Effector CD4-positive, alpha-beta T cell (primary cell): ENCODE measurements at places on chromosomes 3 and 15.

DNA sequence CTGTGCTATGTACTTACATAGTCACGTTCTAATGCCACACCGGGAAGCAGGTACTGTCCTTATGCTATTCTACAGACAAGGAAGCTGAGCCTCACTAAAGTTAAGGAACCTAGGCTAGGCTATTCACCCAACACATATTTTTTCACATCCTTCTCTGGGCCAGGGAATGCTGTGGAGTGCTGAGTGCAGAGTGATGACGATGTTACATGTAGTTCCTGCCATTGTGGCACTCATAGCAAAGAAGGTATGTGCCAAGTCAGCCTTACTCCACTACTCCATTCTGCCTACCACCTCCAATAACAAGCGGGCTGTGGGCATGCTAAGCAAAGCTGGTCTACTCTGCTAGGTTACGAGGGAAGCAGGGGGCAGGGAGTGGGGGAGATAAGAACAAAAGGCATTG lies 69.8 kb upstream of the SLC25A26 start:
- no peak for DNase-seq

DNA sequence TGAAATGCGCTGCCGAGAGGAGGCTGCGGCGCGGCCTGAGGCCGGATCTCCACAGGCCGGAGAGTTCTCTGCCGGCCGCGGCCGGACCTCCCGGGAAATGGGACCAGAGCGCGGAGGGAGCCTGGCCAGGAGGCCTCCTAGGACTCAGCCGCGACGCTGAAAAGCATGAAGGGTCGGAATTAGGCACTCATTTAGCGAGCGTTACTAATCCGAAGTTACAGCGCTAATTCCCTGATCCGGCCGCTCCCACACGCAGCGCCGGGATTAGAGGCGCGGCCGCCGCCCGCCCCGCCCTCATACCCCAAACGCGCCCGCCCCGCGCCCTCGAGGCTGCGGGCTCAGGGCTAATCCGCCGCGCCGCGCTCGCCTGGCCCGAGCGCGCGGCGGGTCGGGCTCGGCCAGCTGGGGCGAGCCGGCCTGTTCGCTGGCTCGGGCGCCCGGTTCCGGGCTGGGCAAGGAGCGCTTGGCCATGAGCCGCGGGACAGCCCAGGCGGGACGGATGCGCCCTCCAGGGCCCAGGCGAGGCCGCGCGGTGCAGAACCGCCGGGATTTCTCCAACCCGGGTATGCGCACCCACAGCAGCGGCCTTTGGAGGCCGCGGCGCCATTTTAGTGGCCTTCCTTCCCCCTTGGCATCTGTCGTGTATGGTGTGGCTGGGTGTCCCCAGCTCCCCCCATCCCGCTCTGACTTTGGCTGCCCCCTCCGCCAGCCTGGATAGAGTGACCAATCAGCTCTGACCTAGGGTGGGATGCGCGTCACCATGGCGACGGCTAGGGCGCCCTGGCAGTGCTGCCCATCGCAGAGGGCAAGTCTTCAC lies 36.8 kb upstream of the POLG start:
- no peak for DNase-seq

- DNase-seq: no peak
These were observed 86.3 kb downstream of the LMLN start for GRCh38 chr3:198046120-198046857.

DNA sequence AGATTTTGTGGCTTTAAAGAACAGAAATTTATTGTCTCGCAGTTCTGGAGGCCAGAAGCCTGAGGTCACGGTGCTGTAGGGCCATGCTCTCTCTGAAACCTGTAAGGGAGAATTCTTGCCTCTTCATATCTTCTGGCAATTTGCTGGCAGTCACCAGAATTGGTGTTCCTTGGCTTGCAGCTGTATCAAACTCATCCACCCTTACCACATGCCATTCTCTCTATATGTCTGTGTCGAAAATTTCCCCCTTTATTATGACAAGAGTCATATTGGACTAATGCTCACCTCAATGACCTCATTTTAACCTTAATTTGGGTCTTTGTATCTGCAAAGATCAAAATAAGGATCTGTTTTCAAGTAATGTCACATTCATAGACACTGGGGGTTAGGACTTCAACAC lies 266.7 kb downstream of the IL20RB start:
- DNase-seq: no peak

DNA sequence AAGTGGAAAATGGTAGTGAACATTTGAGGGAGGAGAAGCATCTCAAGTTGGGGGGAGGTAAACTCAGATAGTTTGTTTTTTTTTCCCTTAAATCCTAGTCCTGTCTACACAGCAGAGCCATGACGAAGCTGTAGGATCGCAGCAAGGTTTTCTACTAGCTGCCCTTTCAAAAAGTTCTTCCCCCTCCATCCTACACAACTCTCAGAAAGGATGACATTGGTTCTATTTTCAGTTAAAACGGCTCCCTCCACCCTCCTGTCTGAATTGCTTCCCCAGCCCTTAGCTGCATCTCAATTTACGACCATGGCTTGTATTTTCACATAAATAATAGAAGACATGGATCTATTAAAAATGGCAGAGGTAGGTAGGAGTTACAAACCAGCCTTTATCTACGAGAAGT lies 2.2 kb downstream of the HOMER2 start:
- DNase-seq: no peak

- DNase-seq: no peak
These were observed 9.3 kb downstream of the FAH start for GRCh38 chr15:80162059-80162554.

DNA sequence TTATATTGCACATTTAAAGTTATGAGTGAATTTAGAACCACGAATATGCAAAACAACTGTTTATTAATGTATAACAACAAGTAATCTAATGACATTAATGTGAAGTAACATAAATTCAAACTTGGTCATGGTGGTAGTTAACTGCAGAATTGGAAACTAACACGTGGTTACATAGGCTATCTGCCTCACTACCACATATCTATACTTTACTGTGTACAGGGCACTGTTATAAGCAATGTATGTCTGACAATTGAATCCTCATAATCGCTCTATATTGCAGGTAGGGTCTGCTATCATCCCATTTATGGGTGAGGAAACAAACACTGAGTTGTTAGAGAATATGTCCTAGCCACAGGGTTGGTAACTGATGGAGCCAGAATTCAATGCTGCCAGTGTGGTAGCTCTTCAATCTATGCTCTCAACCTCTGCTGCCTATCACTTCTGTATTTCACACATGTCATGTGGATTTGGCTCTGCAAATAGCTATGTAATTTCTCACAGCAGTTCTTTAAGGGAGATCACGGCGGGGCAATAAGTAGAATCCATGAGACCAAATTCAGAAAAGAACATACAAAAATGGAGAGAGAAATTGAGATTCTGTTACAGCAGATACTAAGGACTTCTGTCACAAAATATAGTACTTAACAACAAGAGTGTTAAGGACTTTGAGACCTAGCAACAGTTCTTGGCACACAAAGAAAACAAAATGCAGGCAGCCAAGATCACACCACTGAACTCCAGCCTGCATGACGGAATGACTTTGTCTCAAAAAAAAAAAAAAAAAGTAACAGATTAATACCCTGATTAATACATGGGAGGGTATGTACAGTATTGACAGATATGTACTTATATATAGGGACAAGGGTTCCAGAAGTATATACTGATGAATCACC lies 100.0 kb upstream of the CSPG5 start:
- no peak for DNase-seq

GRCh38 chr3:156952011-156952410 lies 125.9 kb downstream of the LEKR1 start:
- no peak for DNase-seq

DNA sequence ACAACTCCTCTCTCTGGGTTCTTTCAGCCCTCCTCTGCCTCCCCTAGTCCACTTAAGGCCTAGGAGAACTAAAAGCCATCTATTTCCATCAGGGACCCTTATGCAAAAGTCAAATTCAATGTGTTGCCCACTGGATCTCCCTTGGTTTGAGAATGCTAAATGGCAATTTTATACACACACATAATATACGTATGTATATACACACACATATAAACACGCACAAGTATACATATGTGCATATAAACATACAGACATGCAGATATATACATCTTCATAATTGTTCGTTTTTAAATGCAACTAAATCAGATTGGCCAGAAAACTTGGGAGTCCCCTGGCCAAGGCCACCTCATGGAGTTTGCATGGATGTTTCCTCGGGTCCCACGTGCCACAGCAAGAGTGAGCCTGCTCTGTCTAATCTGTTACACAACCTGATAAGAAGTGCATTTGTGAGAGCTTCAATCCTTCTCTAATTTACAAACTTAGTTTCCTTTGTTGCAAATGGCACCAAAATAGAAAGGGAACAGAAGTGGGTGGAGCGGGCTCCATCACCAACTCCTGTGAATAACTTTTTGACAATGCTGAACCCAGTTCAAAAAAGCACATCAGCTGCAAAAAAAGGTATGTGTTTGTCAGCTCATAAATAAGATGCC lies 84.2 kb downstream of the FOXP1 start:
- DNase-seq: no peak

DNA sequence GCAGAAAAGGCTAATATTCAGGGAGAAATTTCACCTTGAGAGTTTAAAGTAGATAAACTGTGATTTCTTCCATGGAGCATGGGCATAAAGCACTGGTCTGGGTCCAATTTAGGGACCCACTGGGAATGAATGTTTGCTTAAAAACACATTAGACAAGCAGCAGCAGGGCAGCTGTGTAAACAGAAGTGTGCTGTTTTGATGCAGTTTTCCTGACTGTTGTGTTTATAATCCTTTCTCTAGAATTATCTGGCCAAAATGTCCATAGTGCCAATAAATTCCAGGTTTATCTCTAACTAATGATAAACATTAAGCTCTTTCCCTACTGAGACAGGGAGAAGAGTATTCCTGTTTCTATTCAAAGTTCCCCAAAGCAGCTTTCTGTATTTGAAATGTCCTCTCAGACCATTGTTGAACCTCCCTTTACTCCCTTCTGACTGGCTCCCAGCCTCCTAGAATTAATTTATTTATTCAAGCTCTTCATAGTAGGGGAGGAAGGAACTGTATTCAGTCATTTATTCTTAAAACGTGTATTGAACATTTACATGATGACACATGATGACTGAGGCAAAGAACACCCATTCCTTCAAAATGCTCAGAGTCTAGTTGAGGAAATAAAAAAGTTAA lies 7.0 kb upstream of the TM4SF18 start:
- DNase-seq: no peak

DNA sequence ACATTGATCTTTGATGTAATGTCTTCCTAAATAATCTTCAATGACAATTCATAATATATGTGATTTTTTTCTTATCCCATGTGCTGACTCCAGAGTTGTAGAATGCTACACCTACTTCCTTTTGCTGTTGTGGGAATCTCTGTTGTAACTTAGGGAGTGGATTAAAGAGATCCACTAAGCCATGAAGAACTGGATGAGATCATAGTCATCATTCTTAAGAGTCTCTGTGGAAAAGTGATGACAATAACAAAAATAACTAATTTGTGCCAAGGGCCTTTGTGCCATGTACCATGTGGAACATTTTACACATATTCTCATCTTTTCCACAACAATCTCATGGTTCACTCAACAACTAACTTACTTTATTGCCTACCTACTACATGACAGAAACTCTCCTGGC lies 162.9 kb upstream of the PDZRN3 start:
- no peak for DNase-seq

GRCh38 chr3:11140030-11140712 lies 14.1 kb upstream of the HRH1 start:
- no peak for DNase-seq

DNA sequence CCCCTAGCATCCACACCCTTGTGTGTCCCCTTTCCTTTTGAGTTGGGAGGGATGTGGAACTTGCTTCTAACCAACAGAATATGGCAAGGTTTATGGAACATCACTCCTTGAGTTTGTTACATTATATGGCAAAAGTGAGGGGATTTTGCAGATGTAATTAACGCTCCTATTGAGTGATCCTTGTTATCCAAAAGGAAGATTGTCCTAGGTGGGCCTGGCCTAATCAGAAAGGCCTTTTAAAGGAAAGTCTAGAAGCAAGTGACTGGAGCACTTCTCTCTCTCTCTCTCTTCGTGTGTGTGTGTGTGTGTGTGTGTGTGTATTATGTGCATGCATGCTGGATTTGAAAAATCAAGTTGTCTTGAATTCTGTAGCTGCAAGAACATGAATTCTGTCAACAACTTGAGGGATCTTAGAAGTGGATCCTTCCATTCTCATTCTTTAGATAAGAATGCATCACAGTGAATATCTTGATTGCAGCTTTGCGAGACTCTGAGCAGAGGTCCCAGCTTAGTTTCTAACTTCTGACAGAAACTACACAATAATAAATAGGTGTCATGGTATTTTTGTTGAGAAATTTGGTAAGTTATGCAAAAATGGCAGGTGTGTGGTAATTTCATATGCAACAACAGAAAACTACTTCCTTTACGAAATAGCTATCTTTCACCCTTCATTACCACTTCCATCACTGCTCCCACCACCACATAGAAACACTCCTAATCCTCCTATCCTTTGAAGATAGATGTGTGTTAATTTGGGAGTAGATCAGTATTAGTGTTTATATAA lies 360.9 kb upstream of the CBLB start:
- no peak for DNase-seq

DNA sequence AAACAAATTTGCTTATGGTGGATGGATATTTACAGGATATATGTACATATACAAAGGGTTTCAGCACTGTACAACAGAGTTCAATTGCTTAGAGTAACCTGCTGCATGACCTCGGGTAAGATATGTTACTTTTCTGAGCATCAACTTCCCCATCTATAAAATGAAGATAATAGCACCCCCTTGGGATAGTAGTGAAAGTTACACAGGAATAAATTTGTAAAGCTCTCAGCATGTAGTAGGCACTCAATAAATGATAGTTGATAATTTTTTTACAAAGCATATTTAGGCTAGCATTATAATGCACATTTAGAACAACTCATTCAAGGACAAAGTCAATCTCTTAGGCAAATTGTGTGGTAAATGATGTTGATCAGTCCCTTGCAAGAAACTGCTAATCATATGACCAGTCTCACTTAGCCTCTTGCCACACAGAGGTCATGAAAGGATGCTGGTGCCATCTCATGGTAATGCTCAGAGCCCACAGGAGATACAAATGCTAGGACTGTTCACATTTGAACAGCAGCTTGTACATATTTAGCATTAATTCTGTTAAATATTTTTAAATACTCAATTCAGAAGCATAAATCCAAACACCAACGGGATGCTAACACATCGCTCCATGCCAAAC lies 123.9 kb downstream of the MAGI1 start:
- DNase-seq: no peak

DNA sequence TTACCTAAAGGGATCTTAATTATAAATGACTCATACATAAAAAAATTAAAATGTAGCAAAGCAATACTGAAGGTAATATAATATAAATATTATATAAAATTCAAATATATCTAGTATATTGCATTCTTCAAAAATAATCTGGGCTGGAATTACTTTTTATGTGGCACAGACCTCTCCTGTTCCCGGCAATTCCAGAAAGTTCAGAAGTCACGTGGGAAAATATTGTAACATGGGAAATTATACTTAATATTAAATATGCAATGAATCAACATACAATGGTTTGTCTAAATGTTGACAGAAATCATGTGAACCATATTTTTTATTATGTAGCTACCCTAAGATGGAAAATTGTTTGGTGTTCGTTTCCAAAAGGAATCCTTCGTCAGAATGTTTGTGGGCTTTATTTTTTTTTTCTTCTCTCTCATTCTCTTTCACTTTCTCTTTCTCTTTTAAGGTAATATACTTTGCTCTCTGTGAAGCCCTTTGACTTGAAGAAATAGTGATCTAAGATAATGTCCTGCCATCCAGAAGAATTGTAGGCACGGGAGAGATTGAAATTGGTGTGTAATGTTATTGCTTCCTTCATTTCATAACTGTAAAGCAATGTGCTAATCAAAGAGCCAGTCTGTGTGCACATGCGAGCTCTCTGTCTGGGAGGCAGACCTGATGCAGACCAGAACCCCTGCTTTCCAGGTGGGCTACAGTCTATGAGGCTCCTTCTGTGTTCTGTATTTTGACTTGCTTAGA lies 559.4 kb downstream of the NR2F2 start:
- no peak for DNase-seq
